Activated T-cell treated with anti-CD3 and anti-CD28 coated beads, Interleukin-2, amount 50 U/mL, for 72 hours (primary cell): ENCODE measurements at places on chromosomes 2 and 18. TPM values are rescaled to one million over a fixed set of nuclear protein-coding genes. Genes with fewer than 3 reads are reported as not detected.
A peak's percentile ranks its signal among the peaks of the same experiment; 100 is the strongest.

GRCh38 chr2:209671020-209671680 is 100.5 kb upstream of the UNC80 start:
- H3K27ac ChIP-seq: no peak overlapping the region
- no peak for DNase-seq
- H3K4me1 ChIP-seq: no peaks in the 10 kb centered on the region
- H3K4me3 ChIP-seq: no peak overlapping the region
- H3K27me3 ChIP-seq: peaks cover 3% of the 10 kb centered on the region

Gene ADAM23
- total RNA-seq: 2.4 TPM

GRCh38 chr2:223956300-223956699 is 963 bp upstream of the MRPL44 start:
- peak overlapping the region; percentile 95 for H3K4me3 ChIP-seq
- H3K4me1 ChIP-seq: peaks cover 72% of the 10 kb centered on the region
- peak; percentile 58 for DNase-seq

DNA sequence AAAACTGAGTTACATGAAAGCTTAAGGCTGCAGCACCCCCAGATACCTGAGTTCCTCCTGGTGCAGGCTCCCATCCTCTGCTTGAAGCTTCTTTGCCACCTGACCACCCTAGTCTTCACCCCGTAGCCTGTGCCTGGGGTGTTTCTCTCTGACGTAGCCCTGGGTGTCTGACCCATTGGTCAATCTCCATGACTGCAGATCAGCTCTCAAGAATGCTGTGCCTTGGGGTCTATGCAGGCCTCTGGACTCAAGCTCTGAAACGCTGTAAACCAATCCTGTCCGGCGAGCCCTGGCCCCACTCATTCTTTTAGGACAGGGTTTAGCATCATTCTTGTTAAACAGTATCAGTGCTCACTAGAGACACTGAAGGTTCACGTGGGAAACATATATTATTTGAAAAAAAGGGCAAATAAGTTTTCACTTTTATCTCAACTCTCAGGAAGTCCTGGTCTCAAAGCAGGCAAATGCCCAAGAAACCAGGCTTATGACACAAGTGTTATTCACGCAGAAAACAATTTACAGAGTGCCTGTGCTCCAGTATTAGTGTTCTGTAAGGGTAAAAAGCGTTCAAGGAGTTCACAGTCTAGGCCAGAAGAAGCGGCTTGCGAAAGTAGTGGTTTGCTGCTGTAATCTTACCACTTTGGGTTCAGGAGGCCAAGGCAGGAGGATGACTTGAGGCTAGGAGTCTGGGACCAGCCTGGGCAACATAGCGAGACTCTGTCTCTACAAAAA is 22.8 kb upstream of the PPP4R1 start:
- no peak overlapping the region for H3K27ac ChIP-seq
- H3K4me3 ChIP-seq: no peak overlapping the region
- no peaks in the 10 kb centered on the region for H3K36me3 ChIP-seq
- H3K27me3 ChIP-seq: no peaks in the 10 kb centered on the region
- H3K4me1 ChIP-seq: no peaks in the 10 kb centered on the region

- peaks cover 55% of the 10 kb centered on the region for H3K4me1 ChIP-seq
- no peaks in the 10 kb centered on the region for H3K27me3 ChIP-seq
- peak overlapping the region; percentile 25 for H3K4me3 ChIP-seq
- H3K36me3 ChIP-seq: no peaks in the 10 kb centered on the region
- DNase-seq: no peak
Observed at GRCh38 chr2:54999182-54999581, 51.1 kb downstream of the RTN4 start.

- H3K36me3 ChIP-seq: no peaks in the 10 kb centered on the region
- no peaks in the 10 kb centered on the region for H3K27me3 ChIP-seq
- no peak overlapping the region for H3K27ac ChIP-seq
- DNase-seq: no peak
- no peak overlapping the region for H3K4me3 ChIP-seq
- H3K4me1 ChIP-seq: no peaks in the 10 kb centered on the region
Observed at GRCh38 chr2:18046558-18047212, 168.2 kb downstream of the KCNS3 start.

DNA sequence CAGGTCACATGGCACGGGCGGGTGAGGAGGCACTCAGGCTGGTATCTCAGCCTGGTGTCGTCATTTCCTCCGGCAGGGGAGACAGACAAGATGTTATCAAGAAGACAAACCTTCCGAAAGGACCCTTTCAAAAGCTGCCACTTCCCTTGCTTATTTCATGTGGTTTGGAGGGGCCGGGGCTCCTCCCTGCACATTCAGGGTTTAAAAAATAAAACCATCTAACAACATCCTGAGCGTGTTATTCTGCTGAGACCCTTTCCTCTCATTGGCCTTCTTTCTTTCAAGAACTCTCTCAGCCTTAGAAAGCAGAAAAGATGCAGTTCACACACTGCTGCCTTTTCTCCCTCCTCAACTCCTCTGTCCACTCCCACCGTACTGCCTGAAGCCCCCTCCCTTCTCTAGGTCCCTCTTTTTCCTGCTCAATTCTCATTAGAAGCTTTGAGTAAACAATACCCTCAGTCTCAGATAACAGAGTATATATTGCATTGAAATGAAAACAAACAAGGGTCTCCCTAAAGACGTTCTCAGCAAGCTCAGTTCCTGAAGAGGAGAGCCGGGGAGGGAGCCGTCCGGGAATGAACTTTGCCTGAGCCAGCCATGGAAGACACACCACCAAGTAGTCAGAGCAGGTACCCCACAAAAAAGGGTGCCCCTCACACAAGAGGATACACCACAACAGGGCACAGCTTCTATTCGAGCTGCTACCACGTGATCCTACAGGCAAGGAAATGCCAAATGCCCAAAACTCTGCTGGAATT is 9.7 kb downstream of the SMAD7 start:
- peak; percentile 76 for DNase-seq
- H3K27ac ChIP-seq: peak overlapping the region; percentile 92
- no peaks in the 10 kb centered on the region for H3K27me3 ChIP-seq
- H3K4me1 ChIP-seq: peaks cover 92% of the 10 kb centered on the region

Gene DSG1
- total RNA-seq: not detected

DNA sequence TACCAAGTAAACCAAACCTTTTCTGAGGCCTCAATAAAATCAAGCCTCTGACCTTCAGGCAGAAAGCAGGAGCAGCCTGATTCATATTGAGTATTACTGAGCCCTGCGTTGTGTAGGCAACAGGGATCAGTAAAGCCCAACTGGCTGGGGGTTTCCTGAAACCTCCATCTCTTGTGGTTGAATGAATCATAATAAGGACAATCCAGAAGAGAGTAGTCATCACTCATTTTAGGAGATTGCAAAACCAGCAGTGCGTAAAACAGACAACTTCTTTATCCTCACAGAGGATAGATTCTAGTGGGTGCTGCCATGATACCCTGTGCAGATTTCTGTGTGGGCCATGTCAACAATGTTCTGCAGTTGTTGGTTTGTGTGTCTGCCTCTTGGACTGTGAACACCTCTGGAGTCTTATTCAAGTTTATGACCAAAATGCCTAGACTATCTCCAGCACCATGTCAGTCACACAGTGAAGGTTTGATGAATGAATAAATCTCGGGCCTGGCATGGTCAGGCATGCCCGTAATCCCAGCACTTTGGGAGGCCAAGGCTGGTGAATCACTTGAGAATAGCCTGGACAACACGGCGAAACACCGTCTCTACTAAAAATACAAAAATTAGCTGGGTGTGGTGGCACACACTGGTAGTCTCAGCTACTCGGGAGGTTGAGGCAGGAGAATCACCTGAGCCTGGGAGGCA is 51.8 kb upstream of the RAB27B start:
- H3K36me3 ChIP-seq: no peaks in the 10 kb centered on the region
- H3K4me1 ChIP-seq: peaks cover 21% of the 10 kb centered on the region
- H3K27me3 ChIP-seq: peaks cover 23% of the 10 kb centered on the region
- no peak overlapping the region for H3K27ac ChIP-seq
- peak overlapping the region; percentile 35 for H3K4me3 ChIP-seq

DNA sequence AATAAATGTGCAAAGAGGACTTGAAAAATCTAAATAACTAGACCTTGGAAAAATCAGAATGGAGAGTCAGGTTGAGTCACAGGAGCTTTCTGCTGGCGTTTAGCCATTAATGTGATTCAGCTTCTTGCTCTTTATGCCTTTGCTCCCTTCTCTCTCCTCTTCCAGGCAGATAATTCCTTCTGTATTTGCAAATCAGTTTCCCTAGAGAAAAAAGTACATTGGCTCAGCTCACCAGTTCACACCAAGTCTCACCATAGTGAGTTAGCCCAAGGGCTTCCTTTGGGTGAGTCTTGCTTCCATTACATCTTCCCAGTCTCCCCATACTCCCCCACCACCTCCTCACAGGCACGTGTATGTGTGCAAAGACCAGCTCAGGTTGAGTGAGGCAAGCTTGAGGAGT is 73.6 kb downstream of the CYBRD1 start:
- no peak overlapping the region for H3K4me3 ChIP-seq
- H3K36me3 ChIP-seq: no peaks in the 10 kb centered on the region
- no peaks in the 10 kb centered on the region for H3K4me1 ChIP-seq
- H3K27me3 ChIP-seq: no peaks in the 10 kb centered on the region

DNA sequence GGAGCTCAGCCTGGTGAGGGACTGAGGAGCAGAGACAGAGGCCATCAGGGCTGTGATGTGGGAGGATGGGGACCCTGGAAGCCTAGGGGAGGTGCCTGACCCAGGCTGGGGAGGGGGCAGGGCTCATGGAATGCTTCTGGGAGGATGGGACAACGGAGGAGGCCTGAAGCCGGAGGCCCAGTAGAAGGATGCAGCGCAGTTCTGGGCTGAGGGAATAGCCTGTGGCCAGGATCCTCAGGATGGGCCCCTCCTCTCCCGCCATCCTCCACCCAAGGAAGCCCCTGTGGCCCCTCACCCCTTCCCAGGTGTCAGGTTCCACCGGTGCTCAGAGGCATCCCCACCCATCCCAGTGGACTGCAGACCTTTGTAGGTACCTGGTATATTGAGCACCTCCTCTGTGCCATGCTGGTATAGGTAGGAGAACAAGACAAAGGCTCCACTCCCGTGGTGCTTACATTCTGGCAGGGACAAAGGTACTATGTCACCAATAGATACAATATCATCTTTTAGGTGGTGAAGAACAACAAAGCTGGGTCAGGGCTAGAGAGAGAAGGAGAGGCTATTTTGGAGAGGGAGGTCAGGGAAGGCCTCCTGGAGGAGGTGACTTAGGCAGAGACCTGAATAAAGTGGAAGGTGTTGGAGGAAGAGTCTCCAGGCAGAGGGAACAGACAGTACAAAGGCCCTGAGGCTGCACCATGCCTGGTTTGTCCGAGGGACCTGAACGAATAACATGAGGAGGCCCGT is 2.7 kb downstream of the ZAP70 start:
- peaks cover 96% of the 10 kb centered on the region for H3K4me1 ChIP-seq
- peak overlapping the region; percentile 97 for H3K27ac ChIP-seq
- H3K27me3 ChIP-seq: no peaks in the 10 kb centered on the region
- DNase-seq: no peak

Gene OSBPL1A
- total RNA-seq: 1.5 TPM

Gene C2orf78
- not detected for total RNA-seq

Gene PPP1R1C
- total RNA-seq: not detected

- no peak overlapping the region for H3K4me3 ChIP-seq
- H3K27me3 ChIP-seq: no peaks in the 10 kb centered on the region
- no peak for DNase-seq
- H3K4me1 ChIP-seq: no peaks in the 10 kb centered on the region
- H3K36me3 ChIP-seq: no peaks in the 10 kb centered on the region
- H3K27ac ChIP-seq: no peak overlapping the region
Observed at GRCh38 chr2:241063587-241063986, 38.5 kb downstream of the MTERF4 start.

DNA sequence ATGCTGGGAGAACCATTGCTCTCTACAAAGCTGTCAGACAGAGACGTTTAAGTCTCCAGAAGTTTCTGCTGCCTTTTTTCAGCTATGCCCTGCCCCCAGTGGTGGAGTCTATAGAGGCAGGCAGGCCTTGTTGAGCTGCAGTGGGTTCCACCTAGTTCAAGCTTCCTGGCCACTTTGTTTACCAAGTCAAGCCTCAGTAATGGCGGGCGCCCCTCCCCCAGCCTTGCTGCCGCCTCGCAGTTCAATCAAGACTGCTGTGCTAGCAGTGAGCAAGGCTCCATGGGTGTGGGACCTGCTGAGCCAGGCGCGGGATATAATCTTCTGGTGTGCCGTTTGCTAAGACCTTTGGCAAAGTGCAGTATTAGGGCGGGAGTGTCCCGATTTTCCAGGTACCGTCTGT is 52.7 kb upstream of the SCYGR2 start:
- peak; percentile 17 for DNase-seq
- no peaks in the 10 kb centered on the region for H3K27me3 ChIP-seq
- H3K4me1 ChIP-seq: peaks cover 10% of the 10 kb centered on the region
- H3K4me3 ChIP-seq: no peak overlapping the region
- no peak overlapping the region for H3K27ac ChIP-seq

Gene ZNF385B
- total RNA-seq: not detected

GRCh38 chr2:234827096-234827860 is 124.5 kb upstream of the SH3BP4 start:
- H3K27me3 ChIP-seq: no peaks in the 10 kb centered on the region
- DNase-seq: no peak
- no peaks in the 10 kb centered on the region for H3K4me1 ChIP-seq
- no peak overlapping the region for H3K27ac ChIP-seq
- no peaks in the 10 kb centered on the region for H3K36me3 ChIP-seq

DNA sequence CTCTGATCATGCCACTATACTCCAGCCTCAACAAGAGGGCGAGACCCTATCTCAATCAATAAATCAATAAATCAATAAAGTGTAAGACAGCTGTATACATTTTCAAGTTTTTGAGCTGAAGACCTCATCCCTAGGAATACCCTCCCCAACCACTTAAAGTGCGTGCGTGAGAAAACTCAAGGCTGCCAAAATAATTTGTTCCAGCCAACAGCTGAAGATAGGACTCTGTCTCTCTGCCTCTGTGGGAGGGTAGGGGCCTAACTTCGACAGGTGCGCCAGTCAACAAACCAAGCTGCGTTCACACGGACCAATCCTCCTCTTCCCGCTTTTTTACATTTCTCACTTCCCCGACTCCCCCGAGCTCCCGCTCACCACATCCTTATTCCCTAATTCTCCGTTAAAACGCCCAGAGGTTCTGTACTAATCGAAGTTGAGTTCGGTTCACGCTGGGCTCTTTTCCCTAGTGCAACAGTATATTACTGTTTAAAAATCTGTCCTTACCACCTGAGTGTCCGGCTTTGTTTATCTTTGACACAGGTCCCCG is 618 bp downstream of the POLR2D start:
- no peaks in the 10 kb centered on the region for H3K27me3 ChIP-seq
- peak overlapping the region; percentile 99 for H3K4me3 ChIP-seq
- H3K36me3 ChIP-seq: peaks cover 14% of the 10 kb centered on the region
- no peak for DNase-seq
- peak overlapping the region; percentile 71 for H3K27ac ChIP-seq
- peaks cover 54% of the 10 kb centered on the region for H3K4me1 ChIP-seq

DNA sequence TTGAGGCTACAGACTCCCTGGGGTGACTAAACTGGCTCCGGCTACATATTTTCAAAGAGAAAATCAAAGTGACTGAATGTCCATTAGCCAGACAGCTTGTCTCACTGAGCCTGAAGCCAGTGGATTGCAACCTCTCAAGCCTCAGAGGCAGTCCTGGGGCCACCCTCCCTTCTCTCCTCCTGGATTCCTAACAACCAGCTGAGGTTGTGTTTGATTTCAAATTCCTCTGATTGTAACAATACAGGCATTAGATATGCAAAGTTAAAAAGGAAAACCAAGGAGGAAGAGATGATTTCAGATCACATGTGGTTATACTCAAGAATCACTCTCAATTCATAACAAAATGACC is 101.0 kb upstream of the LMAN1 start:
- no peaks in the 10 kb centered on the region for H3K4me1 ChIP-seq
- DNase-seq: no peak
- no peak overlapping the region for H3K4me3 ChIP-seq
- no peaks in the 10 kb centered on the region for H3K36me3 ChIP-seq
- peaks cover 11% of the 10 kb centered on the region for H3K27me3 ChIP-seq
- no peak overlapping the region for H3K27ac ChIP-seq

GRCh38 chr18:57743008-57743407 is 60.1 kb downstream of the ATP8B1 start:
- no peak overlapping the region for H3K4me3 ChIP-seq
- no peaks in the 10 kb centered on the region for H3K4me1 ChIP-seq
- peaks cover 2% of the 10 kb centered on the region for H3K36me3 ChIP-seq
- DNase-seq: no peak
- no peak overlapping the region for H3K27ac ChIP-seq
- H3K27me3 ChIP-seq: no peaks in the 10 kb centered on the region

Gene CAPN14
- total RNA-seq: 0.65 TPM
